ENCODE measurements at places on chromosomes 11 and 22.

GRCh38 chr22:32684148-32684821 lies 117.2 kb upstream of the TIMP3 start:
- no peak for DNase-seq

DNA sequence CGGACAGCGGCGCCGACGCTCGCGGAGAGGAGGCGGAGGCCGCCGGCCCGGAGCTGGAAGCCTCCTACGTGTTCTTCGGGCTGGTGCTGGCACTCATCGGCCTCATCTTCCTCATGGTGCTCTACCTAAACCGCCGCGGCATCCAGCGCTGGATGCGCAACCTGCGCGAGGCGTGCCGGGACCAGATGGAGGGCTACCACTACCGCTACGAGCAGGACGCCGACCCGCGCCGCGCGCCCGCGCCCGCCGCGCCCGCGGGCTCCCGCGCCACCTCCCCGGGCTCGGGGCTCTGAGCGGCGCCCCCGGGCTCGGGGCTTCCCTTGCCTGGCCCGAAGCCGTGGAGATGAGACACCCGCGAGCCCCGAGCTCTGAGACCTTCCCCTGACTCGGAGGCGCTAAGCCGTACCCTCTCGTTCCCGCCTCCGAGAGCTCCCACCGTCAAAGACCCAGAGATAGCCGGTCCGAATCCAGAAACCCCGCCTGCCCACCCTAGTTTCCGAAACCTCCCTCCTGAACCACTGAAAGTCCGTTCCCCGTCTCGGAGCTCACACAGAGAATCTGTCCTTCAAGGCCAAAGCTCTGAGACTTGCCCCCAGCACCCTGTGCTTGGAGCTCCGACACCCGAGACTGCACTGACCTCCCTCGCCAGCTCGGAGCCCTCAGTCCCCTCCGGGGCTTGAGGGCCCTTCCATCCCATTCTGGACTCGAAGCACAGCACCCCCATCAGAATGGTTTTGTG lies 1.5 kb downstream of the TPBGL start:
- DNase-seq, result no peak

- DNase-seq, result peak; percentile 43
Measured at GRCh38 chr11:11787305-11788062, 54.3 kb upstream of the USP47 start.

GRCh38 chr22:36875741-36876140 lies 14.9 kb downstream of the NCF4 start:
- no peak for DNase-seq

All from MG63 (cell line).